ENCODE measurements at places on chromosomes 11 and 22. TPM values are rescaled to one million over a fixed set of nuclear protein-coding genes. Genes with fewer than 3 reads are reported as not detected.

GRCh38 chr11:503179-503981 is 3.7 kb downstream of the RNH1 start:
- H3K4me1 ChIP-seq, result peaks cover 73% of the 10 kb centered on the region
- peaks cover 39% of the 10 kb centered on the region for H3K36me3 ChIP-seq
- peak overlapping the region; percentile 100 for H3K27ac ChIP-seq
- H3K4me3 ChIP-seq, result peak overlapping the region; percentile 50
- DNase-seq, result peak; percentile 86

DNA sequence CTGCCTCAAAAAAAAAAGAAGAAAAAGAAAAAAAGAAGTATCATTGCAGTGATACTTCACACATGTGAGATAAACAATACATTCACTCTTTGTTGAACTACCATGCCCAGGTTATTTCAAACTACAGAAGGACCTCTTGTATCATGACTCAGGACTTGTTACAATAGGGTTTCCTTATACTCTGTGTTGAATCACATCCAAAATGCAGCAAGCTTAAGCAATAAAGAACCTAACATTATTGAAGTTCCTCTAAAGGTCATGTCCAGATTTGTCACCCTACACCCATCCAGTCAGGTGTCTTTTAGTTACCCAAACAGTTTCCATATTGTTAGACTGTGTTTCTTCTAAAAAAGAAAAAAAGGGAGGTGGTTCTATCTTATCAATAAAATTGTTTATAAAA is 26.9 kb upstream of the ALKBH3 start:
- H3K27ac ChIP-seq, result no peak overlapping the region
- H3K27me3 ChIP-seq, result no peaks in the 10 kb centered on the region
- no peak overlapping the region for H3K4me3 ChIP-seq
- no peaks in the 10 kb centered on the region for H3K4me1 ChIP-seq
- no peak for DNase-seq

DNA sequence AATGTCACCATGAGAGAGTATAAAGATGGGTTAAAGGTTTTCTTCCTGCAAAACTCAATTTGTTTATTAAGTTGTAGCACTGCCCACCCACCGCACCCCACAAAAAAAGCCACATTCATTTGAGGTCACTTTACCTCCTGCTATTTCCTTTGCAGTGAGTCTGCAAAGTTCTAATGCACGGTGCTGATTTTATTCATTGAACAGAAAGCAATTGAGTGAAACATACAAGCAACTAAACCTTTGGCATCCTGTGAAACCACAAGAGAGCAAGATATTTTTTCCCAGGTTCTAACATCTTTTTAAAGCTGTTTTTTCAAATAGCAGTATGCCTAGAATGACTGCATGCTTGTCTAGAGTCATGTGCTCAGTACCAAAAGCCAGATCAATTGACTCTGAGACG is 39.0 kb downstream of the RRAS2 start:
- DNase-seq, result no peak
- H3K4me1 ChIP-seq, result no peaks in the 10 kb centered on the region
- no peaks in the 10 kb centered on the region for H3K36me3 ChIP-seq
- no peak overlapping the region for H3K4me3 ChIP-seq

The SPI1 gene
- 7.5 TPM for total RNA-seq
